ENCODE measurements at places on chromosomes 3 and 15.

DNA sequence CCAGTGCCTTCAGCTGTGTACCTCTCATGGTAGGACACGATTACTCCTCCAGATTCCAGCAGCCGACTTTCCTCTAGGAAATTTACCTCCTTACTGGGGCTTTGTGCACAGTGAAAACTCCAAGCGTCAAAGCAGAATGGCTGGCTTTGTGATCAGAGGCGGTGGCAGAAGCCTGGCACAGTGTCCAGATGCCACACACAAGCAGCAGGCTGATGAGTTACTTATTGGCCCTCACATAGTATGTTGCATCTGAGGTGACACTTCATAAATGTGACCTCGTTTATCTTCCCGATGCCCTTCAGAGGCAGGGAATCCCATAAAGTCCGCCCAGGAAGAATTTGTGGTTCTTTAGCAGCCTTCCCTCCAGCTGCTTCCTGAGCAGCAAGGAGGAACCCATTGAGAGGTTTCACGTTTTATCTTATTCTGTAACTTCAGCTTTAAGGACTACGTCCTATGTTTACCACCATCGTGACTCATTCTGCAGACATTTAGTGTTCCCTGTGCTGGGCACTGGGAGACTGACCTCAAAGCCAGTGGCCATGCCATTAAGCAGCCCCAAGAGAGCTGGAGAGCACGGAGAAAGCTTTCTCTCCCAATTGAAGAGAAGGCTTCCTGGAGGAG is 107.1 kb upstream of the C15orf61 start:
- no peak for DNase-seq

DNA sequence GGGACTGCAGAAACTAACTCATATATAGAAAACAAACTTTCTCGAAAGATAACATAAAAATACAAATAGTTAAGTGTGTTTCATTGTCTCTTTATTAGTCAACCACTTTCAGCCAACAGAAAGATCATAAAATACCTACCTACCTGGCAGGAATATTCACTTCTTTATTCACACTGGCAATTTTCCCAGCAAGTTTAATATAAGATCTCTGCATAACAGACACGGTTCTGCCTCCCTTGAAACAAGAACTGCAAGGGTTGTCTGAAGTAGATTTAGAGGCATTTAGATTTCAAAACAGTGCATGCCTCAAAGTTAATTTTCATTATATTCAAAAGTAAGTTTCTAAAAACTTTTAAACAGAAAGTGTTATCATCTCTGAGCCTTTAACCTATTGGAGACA is 7.1 kb downstream of the NPTN start:
- DNase-seq = no peak

DNA sequence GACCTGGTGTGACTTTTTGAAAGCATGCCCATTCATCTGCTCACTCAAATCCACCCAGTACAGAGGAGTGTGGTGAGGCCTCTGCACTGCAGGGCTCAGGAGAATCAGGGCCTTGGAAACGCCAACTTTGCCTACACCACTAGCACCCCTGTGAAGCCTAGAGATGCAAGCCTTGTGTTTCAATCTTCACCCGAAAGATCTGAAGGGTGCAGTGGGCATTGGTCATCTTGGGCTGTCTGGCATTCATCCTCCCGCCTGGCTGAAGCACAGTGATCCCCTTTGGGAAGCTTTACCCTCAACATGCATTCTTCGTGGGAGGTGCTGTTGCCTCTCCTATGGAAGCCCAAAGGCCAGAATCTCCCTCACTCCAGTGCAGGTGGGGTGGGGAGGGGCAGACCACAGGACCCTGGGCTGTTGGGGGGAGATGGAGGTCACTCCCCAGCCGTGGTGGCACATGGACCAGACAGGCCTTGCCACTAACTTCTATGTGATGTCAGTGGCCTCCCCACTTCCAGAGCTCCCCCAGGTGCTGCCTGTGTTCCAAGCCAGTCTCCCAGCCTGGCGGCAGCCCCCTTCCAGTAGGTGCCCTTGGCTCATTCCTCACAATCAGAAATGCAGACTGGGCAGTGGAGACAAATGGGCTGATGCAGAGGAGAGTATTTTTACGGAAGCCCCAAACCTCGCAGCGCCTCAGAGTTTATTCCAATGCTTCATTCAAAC is 92.5 kb downstream of the ADAMTS17 start:
- peak; percentile 6 for DNase-seq

DNA sequence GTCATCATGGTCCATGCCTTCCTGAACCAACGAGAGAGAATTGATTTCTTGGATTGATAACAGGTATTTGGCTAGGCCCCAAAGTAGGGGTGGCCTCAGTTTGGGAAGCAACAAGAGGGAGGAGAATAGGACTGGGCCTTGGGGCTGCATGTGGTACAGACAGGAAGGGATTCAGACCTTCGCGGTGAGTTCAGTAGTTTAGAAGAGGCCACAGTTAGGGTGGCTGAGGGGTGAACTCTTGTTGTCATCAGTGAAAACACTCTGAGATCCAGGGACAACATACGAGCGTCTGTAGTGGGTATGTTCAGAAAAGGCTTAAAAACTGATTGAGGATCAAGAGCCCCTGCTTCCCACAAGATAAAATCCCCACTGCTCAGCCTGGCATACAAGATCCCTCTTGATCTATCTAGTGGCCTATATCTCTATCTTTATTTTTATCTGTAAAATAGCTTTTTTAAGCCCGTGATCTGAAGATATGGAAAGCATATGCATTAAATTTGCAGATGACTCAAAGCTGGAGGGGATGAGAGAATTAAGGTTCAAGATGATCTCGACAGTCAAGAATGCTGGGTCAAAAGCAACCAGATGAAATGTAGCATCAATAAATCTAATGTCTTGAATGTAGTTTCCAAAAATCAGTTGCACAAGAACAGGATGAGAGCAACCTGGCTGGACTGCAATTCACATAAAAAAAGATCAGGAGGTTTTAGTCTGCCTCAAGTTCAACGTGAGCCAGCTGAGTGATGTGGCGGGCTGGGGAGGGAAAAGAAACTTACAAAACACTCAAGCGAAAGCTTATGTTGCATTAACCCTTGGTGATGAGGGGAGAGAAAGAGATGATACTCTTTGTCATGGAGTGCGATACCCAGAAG is 221.1 kb upstream of the TLE3 start:
- DNase-seq = peak; percentile 82

DNA sequence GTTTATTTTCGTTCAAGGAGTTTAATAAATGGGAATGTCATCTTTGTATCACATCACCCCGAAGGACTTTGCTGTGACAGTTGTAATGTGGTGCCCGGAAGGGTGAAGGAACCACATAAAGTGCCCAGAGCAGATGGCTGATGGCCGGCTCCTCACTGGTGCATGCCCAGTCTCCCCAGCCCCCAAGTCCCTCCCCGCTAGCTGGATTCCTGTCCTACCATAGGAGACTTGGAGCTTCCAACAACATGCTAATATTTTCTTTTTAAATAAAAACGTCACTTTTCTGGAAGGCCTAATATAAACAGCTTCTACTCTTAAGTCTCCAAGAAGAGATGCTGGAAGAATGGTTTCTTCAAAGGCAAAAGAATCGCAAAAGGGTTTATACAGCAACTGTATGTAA is 273.9 kb upstream of the LRTM1 start:
- DNase-seq = no peak

All from uterus (tissue), 4 donors.